ENCODE measurements at places on chromosomes 5 and 9. TPM values are rescaled to one million over a fixed set of nuclear protein-coding genes. Genes with fewer than 3 reads are reported as not detected.

CDX1 gene
- total RNA-seq, result not detected

C9orf152 gene
- total RNA-seq, result 19.5 TPM

PCDHGA11 gene
- total RNA-seq, result 3.4 TPM

KIAA1958 gene
- total RNA-seq, result 10.7 TPM

CDHR2 gene
- 0.26 TPM for total RNA-seq

FBP1 gene
- total RNA-seq, result 191 TPM

IL3 gene
- total RNA-seq, result not detected

HMCN2 gene
- 3.7 TPM for total RNA-seq

DNA sequence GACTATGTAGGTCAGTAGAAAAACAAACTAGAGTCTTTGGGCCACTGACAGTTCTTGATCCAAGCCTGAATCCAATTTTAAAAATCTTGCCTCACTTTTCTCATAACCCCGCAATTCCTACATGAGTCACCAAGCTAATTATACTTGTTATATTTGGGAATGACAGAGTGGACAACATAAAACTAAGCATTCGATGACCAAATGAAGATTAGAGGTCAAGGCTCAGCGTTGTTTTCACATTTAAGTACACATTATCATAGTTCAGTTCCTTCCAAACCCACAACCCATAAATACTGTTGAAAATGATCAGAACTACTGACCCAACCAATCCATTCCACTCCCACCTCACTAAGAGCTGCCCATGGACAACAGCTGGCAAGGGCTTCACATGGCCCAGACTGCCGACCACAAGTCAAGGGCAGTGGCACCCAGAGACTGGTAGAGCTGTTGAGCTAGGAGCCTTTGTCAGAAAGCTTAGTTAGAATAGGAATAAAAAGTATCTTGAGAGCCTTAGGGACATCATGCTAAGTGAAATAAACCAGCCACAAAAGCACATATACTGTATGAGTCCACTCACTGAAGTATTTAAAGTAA, 64.2 kb downstream of the MYO10 start:
- DNase-seq, result no peak
- H3K36me3 ChIP-seq, result peaks cover 4% of the 10 kb centered on the region
- no peak overlapping the region for H3K4me3 ChIP-seq
- no peaks in the 10 kb centered on the region for H3K4me1 ChIP-seq

GRCh38 chr9:123485216-123485615, 129.2 kb downstream of the CRB2 start:
- H3K4me1 ChIP-seq, result no peaks in the 10 kb centered on the region
- no peak for DNase-seq
- H3K36me3 ChIP-seq, result no peaks in the 10 kb centered on the region
- H3K4me3 ChIP-seq, result no peak overlapping the region
- H3K27ac ChIP-seq, result no peak overlapping the region

- H3K4me3 ChIP-seq, result no peak overlapping the region
- no peak for DNase-seq
Measured at GRCh38 chr5:124622851-124623250, 123.6 kb downstream of the ZNF608 start.

DNA sequence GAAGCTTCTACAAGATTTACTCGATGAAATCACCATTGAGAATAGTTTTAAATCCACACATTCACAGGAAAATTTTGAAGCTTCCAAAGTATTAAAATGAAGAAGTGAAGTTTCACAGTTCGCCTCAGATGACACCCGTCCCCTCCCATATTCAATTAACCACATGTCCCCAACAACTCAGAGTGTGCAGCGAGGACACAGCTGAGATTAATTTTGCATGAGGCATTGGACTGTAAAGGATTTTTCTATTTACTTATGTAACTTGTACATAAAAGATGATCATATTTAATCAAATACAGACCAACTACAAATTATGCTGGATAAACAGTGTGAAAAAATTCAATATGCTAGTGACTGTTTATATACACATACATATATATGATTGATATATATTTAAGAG, 84.7 kb upstream of the OLFM1 start:
- H3K27ac ChIP-seq, result no peak overlapping the region
- no peaks in the 10 kb centered on the region for H3K27me3 ChIP-seq

DNA sequence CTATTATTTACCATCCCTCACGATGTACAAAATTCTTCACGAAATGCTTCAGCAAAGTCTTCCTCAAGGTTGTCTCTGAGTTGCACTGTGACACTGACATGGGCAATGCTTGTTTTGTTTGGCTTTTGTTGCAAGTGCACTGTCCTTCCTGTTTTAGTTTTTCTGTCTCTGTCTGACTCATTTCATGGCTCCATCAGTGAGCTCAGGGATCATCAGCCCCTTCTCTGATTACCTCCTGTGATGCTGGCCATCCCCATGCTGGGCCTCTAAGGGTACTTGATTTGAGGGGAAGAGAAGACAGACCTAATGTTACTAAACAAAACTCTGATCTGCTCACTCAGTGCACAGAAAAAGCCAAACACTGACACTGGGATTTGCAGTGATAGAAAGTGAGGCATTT, 37.6 kb upstream of the STX17 start:
- H3K27ac ChIP-seq, result no peak overlapping the region
- DNase-seq, result no peak
- H3K36me3 ChIP-seq, result no peaks in the 10 kb centered on the region
- H3K4me3 ChIP-seq, result no peak overlapping the region
- H3K4me1 ChIP-seq, result no peaks in the 10 kb centered on the region

DNA sequence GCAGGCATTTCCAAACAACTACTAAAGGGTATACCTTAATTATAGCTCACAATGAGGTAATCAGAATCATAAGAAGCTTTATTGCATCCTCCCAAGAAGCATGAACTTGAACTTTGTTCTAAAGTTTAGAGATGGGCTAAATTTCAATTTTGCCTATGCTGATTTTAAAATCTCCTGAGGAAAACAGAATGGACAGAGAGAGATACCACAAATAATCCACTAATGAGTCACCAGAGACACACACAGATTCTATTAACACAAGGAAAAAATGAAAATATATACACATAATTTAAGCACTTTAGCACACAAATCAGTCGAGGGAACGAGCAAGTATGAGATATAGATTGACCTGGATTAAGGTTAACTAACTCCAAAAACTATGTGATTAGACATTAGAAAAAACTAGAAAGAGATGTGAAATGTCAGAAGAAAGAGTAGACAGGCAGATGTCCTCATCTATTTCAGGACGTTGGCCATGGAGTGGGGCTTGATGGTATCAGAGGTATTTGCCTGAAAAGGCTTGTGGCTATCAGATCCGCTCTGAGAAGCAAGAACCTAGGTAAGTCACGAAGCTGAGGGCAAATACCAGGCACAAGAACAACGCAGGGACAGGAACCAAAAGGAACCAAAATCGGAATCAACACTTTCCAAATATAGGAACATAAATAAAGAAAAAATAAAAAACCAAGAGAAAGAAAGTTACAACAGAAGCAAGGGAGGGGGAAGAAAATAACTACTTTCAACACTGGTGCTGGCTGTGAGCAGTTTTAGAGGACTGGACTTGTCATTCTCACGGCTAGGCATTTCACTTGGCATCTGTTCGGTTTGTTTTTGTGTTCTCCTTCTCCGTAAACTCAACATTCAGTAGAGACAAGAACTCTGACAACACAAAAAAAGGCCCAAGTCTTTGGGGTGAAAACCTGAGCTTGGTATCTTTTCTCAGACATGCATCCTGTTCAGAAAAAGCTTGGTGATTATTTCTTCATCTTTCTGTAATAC, 294.6 kb upstream of the PUM3 start:
- no peaks in the 10 kb centered on the region for H3K4me1 ChIP-seq
- H3K27me3 ChIP-seq, result no peaks in the 10 kb centered on the region
- no peak for DNase-seq
- no peak overlapping the region for H3K27ac ChIP-seq

DNA sequence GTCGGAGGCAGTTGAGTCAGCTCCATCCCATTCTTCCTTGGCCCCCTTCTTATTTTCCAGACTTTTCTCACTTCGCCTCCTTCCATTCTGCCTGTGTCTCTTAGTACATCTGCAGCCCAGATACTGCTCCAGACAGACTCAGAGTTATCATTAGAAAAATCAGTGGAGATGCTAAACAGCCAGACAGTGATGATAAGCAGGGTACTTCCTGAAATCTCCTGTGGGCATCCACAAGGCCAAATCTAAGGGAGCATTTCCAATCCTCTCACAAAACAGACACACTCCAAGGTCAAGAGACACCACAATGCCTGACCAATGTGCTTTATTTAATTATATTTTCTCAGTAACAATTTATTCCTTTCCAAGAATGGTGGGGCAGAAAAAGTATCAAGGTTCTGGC, 14.5 kb upstream of the RLN1 start:
- H3K27ac ChIP-seq, result no peak overlapping the region
- H3K27me3 ChIP-seq, result no peaks in the 10 kb centered on the region

DNA sequence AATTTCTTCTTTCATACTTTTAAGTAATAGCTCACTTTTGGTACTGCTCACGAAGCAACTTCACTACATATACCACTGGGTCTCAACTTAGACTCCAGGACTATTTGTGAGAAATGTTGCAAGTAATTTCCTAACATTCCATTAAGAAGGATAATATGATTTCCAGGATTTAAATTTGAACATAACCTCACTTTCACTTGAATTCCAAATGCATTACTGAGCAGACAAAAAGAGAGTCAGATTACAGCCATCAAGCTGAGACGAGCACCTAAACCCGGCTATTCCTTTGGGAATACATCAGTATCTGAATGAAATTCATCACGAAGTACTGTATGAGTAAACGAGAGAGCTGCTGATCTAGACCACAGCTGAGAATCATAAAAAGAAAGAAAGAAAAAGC, 47.3 kb downstream of the LIFR start:
- H3K4me3 ChIP-seq, result no peak overlapping the region
- H3K36me3 ChIP-seq, result no peaks in the 10 kb centered on the region
- no peaks in the 10 kb centered on the region for H3K4me1 ChIP-seq
- DNase-seq, result no peak

GRCh38 chr5:10681731-10682679, 79.0 kb downstream of the DAP start:
- no peak overlapping the region for H3K4me3 ChIP-seq
- H3K36me3 ChIP-seq, result no peaks in the 10 kb centered on the region
- H3K27me3 ChIP-seq, result no peaks in the 10 kb centered on the region

DNA sequence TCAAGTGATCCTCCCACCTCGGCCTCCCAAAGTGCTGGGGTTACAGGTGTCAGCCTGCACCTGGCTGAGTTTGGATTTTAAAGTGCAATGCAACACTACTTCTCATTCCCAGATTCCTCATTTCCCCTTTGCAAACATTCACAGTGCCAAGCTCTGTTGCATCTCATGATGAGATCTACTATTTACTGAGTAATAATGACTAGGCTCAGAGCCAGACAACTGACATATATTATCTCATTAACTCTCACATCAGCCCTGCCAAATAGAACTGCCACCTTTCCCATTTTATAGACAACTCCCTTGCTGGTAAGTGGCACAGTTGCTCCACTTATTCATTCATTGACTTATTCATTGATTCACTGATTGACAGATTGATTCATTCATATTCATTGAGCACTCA, 7.0 kb downstream of the PDE6A start:
- DNase-seq, result no peak
- no peaks in the 10 kb centered on the region for H3K27me3 ChIP-seq
- peak overlapping the region; percentile 63 for H3K27ac ChIP-seq
- H3K4me3 ChIP-seq, result no peak overlapping the region
- peaks cover 6% of the 10 kb centered on the region for H3K4me1 ChIP-seq
- H3K36me3 ChIP-seq, result no peaks in the 10 kb centered on the region

- no peak for DNase-seq
- no peaks in the 10 kb centered on the region for H3K27me3 ChIP-seq
- no peaks in the 10 kb centered on the region for H3K4me1 ChIP-seq
- H3K4me3 ChIP-seq, result no peak overlapping the region
Measured at GRCh38 chr9:120394058-120394669, 185.8 kb downstream of the CDK5RAP2 start.

DNA sequence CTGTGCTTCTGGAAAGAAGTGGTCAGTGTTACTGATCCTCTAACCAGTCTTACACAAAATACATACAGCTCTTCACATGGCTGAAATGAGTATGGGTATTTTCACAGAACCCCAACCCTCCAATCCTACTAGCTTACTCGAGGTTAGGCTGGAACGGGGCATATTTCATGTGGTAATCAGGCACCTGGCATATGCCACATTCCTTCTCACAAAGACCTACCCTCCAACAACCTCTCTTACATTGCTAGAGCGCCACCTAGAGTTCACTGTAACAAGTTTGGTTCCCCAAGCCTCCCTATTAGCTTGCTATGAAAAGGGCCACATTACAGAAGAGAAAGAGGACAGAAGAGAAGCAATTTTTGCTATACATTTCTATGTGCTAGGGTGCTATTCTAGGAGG, 597.3 kb downstream of the PRELID2 start:
- no peaks in the 10 kb centered on the region for H3K27me3 ChIP-seq
- no peaks in the 10 kb centered on the region for H3K4me1 ChIP-seq
- H3K27ac ChIP-seq, result no peak overlapping the region
- no peaks in the 10 kb centered on the region for H3K36me3 ChIP-seq
- no peak for DNase-seq

DNA sequence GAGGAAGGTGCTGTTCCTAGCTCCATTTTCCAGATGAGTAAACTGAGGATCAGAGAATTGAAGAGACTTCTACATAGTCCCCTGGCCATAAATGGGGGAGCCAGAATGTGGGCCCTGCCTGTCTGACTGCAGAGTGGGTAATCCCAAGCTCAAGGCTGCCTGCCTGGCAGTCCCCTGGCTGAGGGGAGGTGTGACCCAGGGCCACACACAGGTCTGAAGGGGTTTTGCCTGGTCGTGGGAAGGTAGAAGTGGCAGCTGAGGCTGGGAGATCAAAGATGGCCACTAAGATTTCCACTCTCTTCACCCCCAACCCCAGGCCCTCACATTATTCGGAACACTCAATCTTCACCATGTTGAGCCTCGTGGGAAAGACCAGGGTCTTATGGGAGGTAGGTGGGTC, 176.3 kb downstream of the MACROH2A1 start:
- DNase-seq, result peak; percentile 11
- no peaks in the 10 kb centered on the region for H3K36me3 ChIP-seq
- H3K4me3 ChIP-seq, result no peak overlapping the region
- H3K27me3 ChIP-seq, result no peaks in the 10 kb centered on the region

DNA sequence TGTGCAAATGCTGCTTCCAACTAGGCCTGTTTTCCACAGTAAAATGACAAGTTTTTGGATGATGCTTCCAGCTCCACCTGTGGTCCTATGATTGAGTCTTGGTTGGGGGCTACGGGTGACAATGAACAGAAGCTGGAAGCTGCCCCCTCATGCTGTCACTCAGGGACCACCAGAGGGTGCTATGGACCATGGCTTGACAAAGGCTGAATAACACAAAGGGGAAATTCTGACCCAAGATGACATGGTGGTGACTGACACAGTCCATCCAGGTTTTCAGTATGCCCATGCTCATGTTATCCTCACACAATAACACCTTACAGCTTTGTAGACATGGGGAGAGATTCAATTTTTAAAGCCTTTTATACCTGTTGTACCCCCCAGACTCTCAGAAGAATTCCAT, 23.9 kb upstream of the SAP30L start:
- DNase-seq, result no peak
- no peaks in the 10 kb centered on the region for H3K27me3 ChIP-seq
- no peak overlapping the region for H3K4me3 ChIP-seq
- H3K4me1 ChIP-seq, result no peaks in the 10 kb centered on the region

GRCh38 chr9:104993291-104993963, 65.5 kb upstream of the ABCA1 start:
- H3K4me3 ChIP-seq, result no peak overlapping the region
- no peaks in the 10 kb centered on the region for H3K36me3 ChIP-seq
- peaks cover 33% of the 10 kb centered on the region for H3K4me1 ChIP-seq
- no peaks in the 10 kb centered on the region for H3K27me3 ChIP-seq

All from left lung (tissue), 14 donors.